Cardiac muscle cell (in vitro differentiated cells and primary cell): ENCODE measurements at places on chromosomes 7 and 10. TPM values are rescaled to one million over a fixed set of nuclear protein-coding genes. Genes with fewer than 3 reads are reported as not detected.

The FEZF1 gene
- polyA plus RNA-seq, result not detected in 2 replicates

The TLX1 gene
- 1.9 and 2.3 TPM in 2 replicates for polyA plus RNA-seq

The PLPP4 gene
- polyA plus RNA-seq, result 1.0 and 2.0 TPM in 2 replicates

The ACADSB gene
- polyA plus RNA-seq, result 16.0 and 22.0 TPM in 2 replicates

The SGMS1 gene
- polyA plus RNA-seq, result 12.1 and 29.1 TPM in 2 replicates

The SLC37A3 gene
- 41.9 and 49.7 TPM in 2 replicates for polyA plus RNA-seq

The OTUD1 gene
- polyA plus RNA-seq, result 15.3 and 17.8 TPM in 2 replicates

The ANXA8 gene
- polyA plus RNA-seq, result 0.87 and 0.92 TPM in 2 replicates

The VWDE gene
- 51.5 and 104 TPM in 2 replicates for polyA plus RNA-seq

The GNAI1 gene
- 31.8 and 38.8 TPM in 2 replicates for polyA plus RNA-seq

The MYOZ1 gene
- polyA plus RNA-seq, result 11.7 and 17.0 TPM in 2 replicates

The SEM1 gene
- 215 and 220 TPM in 2 replicates for polyA plus RNA-seq

The PPP1R17 gene
- polyA plus RNA-seq, result 1.7 TPM in 1 of 2 replicates, not detected in the other

The AOC1 gene
- polyA plus RNA-seq, result not detected in 2 replicates

The SPOCK2 gene
- polyA plus RNA-seq, result 0.85 and 3.9 TPM in 2 replicates

The TRIM73 gene
- 10.9 and 11.2 TPM in 2 replicates for polyA plus RNA-seq

The C10orf62 gene
- polyA plus RNA-seq, result not detected in 2 replicates

The IQUB gene
- polyA plus RNA-seq, result 0.20 and 1.1 TPM in 2 replicates

The HMX2 gene
- not detected in 2 replicates for polyA plus RNA-seq

The GSTO2 gene
- 3.0 and 5.1 TPM in 2 replicates for polyA plus RNA-seq

The AKR1C4 gene
- not detected in 2 replicates for polyA plus RNA-seq

The TMEM184A gene
- 0.75 and 2.1 TPM in 2 replicates for polyA plus RNA-seq

The RADIL gene
- 41.6 and 60.6 TPM in 2 replicates for polyA plus RNA-seq

The ARHGEF35 gene
- 0.93 and 1.8 TPM in 2 replicates for polyA plus RNA-seq

The OPN4 gene
- polyA plus RNA-seq, result 0.24 TPM in 1 of 2 replicates, not detected in the other

The PRR15 gene
- polyA plus RNA-seq, result 3.4 and 4.3 TPM in 2 replicates

The TMEM26 gene
- polyA plus RNA-seq, result 0.91 and 1.2 TPM in 2 replicates

The HOXA2 gene
- 0.12 and 0.34 TPM in 2 replicates for polyA plus RNA-seq

The UCN3 gene
- not detected in 2 replicates for polyA plus RNA-seq

The GHRHR gene
- polyA plus RNA-seq, result not detected in 2 replicates

The MMD2 gene
- not detected in 2 replicates for polyA plus RNA-seq
